Activated CD8-positive, alpha-beta T cell treated with anti-CD3 and anti-CD28 coated beads, Interleukin-2, amount 10 ng/mL, durations not matched to agents 7 days and 5 days (primary cell): ENCODE measurements at places on chromosomes 11 and 22. TPM values are rescaled to one million over a fixed set of nuclear protein-coding genes. Genes with fewer than 3 reads are reported as not detected.

- no peak for DNase-seq
These were observed 8.2 kb upstream of the PARVG start for GRCh38 chr22:44172370-44173108.

DNA sequence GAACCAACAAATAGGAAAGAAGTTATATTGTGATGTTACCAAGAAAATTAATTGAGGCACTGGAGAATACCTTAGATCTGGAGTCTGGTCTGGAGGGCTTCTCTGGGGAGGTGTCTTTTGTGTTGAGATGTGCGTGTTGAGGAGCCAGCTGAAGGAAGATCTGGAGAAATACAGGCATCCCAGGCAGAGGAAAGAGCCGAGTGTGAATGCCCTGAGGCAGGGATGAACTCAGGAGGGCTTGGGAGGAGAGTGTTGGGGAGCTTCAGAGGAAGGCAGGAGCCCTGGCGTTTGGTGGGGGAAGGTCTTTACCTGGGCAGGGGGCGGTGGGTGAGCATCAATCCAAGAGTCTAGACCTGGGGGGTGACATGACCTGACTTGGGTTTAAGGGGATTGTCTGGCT is 13.1 kb downstream of the SYNGR1 start:
- DNase-seq: no peak

- DNase-seq: no peak
These were observed 25.4 kb downstream of the THOC5 start for GRCh38 chr22:29528144-29528543.

- no peak for DNase-seq
These were observed 5.0 kb downstream of the DRD2 start for GRCh38 chr11:113470233-113470632.

GRCh38 chr11:123363556-123363955 is 66.5 kb upstream of the GRAMD1B start:
- no peak for DNase-seq

- DNase-seq: no peak
These were observed 12.3 kb downstream of the AMOTL1 start for GRCh38 chr11:94780432-94780831.

GRCh38 chr11:35157814-35158700 is 19.1 kb downstream of the CD44 start:
- DNase-seq: no peak

- peak; percentile 55 for DNase-seq
These were observed 4.2 kb downstream of the MYRF start for GRCh38 chr11:61756452-61757212.

- no peak for DNase-seq
These were observed 101.6 kb downstream of the CHST1 start for GRCh38 chr11:45563810-45564209.

GRCh38 chr11:63763496-63764339 is 4.9 kb downstream of the ZFTA start:
- DNase-seq: no peak

DNA sequence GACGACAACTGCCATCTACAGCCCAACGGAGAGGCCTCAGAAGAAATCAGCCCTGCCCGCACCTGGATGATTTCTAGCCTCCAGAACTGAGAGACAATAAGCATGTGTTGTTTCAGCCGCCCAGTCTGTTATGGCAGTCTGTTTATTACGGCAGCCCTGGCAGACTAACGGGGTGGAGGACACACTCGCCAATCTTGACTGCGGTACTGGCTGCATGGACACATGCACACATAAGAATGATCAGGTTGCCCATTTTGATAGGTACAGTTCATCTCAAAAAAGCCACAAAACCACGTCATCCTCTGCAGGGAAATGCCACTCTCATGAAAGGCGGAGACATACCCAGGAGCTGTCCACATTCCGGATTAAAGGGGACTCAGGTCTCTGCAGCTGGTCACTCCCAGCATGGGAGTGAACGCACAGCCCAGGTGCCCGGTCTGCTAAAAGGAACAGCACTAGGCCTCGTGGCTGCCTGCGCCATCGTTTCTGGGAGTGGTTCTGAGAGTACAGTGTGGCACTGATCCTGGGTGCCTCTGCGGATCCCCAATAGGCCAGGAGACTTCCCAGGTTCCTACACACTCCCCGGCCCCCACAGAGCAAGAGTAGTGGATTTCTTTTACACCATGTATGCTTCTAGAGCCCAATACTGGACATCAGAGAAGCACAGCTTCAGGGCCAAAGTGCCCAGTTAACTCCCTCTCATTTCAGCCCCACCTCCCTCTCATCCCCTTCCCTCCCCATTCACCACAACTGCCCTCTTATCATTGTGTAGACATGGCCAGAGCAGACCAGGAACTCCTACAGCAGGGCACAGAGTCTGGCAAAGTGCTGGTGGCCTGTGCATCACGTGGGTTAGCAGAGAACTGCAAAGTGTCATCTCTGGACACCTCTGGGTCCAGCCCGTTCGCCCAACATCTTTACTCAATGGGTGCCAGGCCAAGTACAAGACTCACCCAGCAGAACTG is 11.7 kb upstream of the COMT start:
- DNase-seq: no peak

- DNase-seq: no peak
These were observed 25.9 kb downstream of the PIWIL4 start for GRCh38 chr11:94593030-94593429.

- no peak for DNase-seq
These were observed 51.2 kb downstream of the PTPRJ start for GRCh38 chr11:48031602-48032001.

DNA sequence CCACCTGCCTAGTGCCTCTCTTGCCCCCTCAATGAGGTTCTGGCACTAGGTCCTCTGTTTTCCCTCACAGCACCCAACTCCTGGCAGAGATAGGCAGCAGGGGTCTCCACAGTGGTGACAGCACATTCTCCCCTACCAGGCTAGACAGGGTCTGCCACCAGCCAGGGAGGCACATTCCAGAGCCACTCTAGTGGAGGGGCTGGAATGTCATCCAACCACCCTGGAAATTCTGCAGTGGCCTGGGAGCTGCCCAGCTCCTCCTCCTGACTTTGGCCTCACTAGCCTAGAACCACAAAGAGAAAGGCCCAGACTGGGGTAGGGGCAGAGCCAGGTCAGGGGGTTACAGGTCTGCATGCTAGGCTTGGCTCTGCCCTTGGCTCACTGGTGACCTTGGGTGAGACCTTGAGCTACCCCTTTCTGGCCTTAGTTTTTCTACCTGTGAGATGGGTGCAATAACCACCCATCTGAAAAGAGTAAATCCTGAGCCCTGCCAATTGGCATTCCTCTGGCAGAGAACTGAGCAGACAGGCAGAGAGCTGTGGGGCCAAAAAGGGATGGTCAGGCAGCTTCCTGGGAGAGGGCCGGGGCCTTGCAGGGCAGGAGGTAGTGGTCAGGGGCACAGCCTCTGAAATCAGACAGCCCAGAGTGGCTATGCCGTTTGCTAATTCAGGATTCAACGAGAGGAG is 7.1 kb downstream of the P2RY2 start:
- no peak for DNase-seq

DNA sequence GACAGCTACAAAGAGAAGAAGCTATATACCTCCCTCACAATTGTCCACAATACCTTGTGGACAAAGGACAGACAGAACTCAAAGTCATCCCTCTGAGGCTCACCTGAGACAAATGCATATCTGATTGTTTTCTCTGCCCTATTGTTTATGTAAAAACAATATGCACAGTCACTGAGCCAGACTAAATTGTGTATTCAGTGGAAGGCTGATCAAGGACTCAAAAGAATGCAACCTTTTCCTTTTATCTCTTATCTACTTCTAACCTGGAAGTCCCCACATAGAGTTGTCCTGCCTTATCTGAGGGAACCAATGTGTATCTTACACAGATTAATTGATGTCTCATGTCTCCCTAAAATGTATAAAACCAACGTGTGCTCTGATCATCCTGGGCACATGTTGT is 13.9 kb upstream of the MED17 start:
- DNase-seq: no peak

- DNase-seq: no peak
These were observed 6.7 kb downstream of the TAF1D start for GRCh38 chr11:93734427-93735222.

DNA sequence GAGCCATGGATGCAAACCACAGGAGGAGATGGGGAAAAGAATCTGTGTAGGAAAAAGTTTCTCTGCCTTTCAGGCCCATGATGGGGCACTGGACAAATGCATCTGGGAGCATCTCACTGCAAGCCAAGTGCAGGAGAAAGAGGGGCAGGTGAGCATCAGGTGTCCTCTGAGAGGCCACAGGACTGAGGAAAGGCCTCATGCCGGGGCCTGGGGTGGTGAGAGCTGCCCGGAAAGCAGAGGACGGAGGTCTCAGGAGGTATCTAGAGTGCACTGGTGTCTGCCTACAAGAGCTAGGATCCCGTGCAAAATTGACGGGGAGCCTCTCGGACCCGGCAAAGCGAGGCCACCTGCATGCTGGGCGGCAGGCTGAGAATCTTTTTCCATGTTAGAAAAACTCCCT is 73.9 kb downstream of the CTTN start:
- DNase-seq: no peak

- DNase-seq: no peak
These were observed 132.3 kb downstream of the APIP start for GRCh38 chr11:34783816-34784317.

DNA sequence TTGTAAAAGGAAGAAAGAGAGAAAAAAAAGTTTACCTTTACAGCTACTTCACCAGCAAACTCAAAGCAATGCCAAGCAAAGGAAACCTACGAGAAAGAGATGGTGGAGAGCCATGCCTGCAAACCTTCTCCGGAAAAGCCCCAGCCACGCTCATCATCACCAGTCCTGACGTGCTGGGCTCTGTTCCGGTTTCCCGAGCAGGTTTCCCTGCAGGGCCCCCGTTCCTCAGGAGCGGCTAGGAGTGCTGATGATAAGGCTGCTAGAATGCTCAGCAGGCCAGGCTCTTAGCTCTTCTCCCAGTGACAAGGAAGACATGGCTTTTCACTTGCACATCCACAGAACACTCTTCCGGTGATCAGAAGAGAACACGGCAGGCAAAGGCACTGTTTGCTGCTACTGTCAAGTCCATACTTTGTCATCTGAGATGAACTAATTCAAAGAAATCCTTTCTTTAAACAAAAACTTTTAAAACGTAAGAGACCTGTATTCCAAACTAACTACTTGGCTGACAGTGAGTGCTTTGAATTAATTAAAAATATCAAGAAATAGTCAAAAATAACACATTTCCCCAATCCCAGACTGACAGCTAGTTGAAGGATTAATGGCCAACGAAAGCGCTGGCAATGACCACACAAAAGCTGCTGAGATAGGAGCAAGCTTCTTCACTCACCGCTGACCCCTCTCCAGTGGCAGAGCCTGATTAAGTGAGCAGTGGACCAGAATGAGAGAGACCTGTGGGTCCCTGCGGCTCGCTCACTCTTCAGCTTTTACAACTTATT is 35.8 kb downstream of the DUSP8 start:
- DNase-seq: no peak

DNA sequence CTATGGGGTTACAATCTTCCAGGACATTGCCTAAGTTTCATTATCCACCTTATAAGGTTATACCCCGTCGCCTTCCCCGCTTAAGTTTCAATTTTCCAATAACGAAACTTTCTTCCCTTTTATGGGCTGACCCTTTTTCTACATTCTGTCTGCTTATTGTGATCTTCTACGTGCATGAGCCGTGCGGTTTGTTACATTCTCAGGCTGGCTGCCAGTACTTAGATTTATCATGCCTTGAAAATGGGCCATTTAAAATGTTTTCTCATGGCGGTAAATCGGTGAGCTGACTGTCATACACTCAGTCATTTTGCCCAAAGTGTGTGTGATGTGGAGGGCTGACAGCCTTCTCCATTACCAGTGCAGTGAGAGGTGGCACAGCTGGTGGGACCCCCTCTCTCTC is 23.3 kb downstream of the DGCR6L start:
- DNase-seq: no peak

DNA sequence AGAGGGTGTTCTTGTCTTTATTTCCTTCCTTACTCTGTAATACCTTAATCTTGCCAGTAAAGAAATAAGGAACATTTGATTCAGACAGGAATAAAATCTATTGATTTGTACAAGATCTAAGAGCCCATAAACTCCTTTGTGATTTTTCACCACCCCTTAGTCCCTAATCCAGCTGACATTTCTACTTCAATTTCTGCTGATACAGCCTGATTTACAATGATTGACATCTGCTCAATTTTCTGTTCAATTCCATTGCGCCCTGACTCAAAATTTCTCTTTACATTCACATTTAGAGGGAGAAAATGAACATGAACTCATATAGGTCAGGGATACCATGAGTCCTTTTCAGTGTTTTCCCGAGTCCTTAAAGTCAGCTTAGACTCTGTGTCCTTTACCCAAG is 27.2 kb upstream of the TMEM123 start:
- DNase-seq: no peak

DNA sequence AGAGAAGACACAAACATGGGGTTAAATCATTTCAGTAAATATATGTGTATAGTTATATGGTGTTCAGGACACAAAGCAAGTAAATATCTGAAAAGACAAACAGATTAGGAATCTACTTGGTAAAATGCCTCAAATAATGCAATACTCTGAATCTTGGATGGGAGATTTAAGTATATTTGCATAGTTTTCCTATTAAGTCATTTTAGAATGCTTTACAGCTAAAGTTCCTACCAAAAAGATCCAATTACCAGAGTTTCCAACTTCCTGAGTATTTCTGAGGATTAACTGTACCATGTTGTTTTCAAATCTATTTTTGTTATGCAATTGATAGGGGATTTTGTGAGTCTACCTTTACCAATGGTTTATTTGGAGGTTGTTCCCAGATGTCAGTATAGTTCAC is 424.4 kb upstream of the CCDC179 start:
- no peak for DNase-seq

DNA sequence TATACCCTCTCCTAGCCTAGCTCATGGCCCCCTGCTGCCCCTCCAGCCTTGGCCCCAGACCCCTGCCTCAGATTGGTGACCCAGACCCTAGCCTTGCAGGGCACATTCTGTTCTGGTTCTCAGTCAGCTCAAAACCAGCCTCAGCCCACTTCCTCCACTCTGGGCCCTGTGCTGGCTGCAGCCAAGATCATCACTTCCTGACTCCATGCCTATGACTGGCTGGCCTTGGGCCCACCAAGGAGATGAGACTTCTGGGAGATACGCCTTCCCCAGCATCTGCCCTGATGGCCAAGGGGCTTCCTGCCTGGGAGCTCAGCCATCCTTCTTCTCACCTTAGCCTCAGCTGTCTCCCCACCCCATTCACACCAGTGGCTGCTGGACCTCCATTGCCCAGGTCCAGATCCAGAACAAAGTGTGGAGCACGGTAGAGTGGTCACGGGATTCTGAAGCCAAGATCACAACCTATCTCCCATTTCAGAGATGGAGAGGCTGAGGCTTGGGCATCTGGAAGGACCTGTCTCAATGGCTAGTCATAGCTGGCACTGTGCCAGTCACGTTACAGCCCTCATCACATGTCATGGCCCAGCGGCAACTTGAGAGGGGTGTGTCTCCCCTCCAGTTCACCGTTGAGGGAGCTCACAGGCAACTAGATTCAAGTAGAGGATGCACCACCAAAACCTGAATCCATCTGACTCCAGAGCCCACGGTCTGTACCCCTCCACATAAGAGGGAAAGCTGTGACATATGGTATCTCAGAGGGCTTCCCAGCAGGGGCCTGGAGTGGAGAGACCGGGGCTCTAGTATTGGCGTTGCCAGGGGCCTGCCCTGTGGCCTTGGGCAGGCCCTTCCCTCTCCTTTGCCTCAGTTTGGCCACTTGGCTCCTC is 43.0 kb upstream of the KLHL35 start:
- peak; percentile 75 for DNase-seq

MMP11 gene
- total RNA-seq: 0.42 TPM

OVOL1 gene
- total RNA-seq: 0.08 TPM

OR52N4 gene
- 0.63 TPM for total RNA-seq

SPON1 gene
- total RNA-seq: 0.47 TPM

DERL3 gene
- total RNA-seq: 10.0 TPM

ABCC8 gene
- 1.5 TPM for total RNA-seq

KRTAP5-10 gene
- not detected for total RNA-seq

PGA5 gene
- total RNA-seq: not detected

ACRV1 gene
- total RNA-seq: not detected

SCN2B gene
- not detected for total RNA-seq
